Fibroblast of the aortic adventitia (primary cell): ENCODE measurements at places on chromosomes 4 and X. TPM values are rescaled to one million over a fixed set of nuclear protein-coding genes. Genes with fewer than 3 reads are reported as not detected.
A peak's percentile ranks its signal among the peaks of the same experiment; 100 is the strongest.

GRCh38 chr4:27350161-27350560 lies 489.5 kb downstream of the STIM2 start:
- DNase-seq = peak; percentile 52

SUPT20HL2 gene
- total RNA-seq = not detected in 2 replicates

DNA sequence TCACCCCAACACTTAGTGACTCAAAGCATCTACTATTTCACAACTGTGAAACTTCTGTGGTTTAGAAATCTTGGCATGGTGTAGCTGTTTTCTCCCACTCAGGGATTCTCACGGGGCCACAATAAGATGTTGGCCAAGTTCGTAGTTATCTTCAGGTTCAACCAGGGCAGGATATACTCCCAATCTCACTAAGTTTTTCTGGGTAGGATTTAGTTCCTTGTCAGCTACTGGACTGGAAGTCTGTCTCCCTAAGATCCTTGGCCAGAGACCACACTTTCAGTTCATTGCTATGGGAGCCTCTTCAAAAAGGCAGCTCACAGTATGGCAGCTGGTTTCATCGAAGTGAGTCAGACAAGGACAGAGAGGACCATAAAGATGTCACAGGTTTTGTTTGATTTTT lies 111.7 kb upstream of the PDHA2 start:
- DNase-seq = peak; percentile 15

- no peak for DNase-seq
These were observed 85.0 kb downstream of the FAM193A start for GRCh38 chr4:2621419-2621818.

SLC6A8 gene
- 5.6 and 8.8 TPM in 2 replicates for total RNA-seq

GRCh38 chrX:11960031-11960430 lies 178.2 kb upstream of the FRMPD4 start:
- no peak for DNase-seq

RAB33A gene
- 3.0 TPM in 1 of 2 replicates, not detected in the other for total RNA-seq

DNA sequence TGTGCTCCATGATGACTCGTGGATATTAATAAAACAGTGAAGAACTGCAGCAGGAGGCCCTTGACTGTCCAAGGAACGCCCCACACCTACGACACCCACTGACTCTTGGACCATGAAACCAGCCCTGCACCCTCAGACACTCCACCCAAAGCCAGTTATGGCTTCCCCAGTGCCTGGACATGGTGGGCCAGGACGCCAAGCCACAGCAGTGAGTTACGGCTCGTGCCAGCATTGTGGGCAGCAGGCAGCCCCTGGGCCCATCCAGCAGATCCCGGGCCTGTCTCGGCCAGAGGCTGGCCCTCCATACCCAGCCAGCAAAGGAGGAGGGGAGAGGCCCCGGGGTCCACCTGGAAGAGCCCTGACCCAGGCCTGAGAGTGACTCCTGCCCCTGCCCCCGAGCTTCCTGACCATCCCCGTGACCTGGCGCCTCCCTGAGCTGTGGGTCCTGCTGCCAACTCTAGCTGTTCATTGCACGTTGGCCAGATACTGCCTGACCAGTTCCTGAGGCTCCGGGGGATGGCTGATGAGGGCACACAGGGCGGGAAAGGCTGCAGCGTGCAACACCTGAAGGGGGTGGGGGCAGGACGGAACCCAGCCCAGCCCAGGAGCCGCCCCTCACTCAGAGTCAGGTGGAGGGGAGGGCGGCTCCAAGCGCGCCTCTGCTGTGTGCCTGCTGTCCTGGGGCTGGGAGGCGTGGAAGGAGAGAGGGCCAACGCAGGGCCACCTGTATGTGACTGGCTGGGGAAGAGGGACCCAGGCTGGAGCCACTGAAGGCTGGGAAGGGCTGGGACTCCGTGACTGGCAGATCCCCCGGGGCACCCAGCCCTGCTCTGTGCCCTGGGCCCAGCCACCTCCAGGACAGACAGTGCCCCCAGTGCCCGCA lies 739 bp downstream of the SLC49A3 start:
- DNase-seq = no peak

- no peak for DNase-seq
These were observed 1.2 kb downstream of the DRP2 start for GRCh38 chrX:101220662-101221260.

GRCh38 chr4:129821073-129821472 lies 725.1 kb downstream of the C4orf33 start:
- no peak for DNase-seq

DNA sequence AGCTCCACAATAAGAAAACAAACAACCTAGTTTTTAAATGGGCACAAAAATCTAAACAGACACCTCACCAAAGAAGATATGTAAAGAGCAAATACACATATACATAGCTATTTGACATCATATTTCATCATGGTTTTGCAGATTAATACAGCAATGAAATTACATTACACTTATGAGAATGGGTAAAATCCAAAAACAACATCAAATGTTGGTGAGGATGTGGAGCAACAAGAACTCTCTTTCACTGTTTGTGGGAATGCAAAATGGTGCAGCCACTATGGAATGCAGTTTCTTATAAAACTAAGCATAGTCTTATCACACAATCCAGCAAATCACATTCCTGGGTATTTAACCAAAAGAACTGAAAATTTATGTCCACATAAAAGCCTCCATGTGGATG lies 25.0 kb downstream of the TLR6 start:
- DNase-seq = peak; percentile 21

DNA sequence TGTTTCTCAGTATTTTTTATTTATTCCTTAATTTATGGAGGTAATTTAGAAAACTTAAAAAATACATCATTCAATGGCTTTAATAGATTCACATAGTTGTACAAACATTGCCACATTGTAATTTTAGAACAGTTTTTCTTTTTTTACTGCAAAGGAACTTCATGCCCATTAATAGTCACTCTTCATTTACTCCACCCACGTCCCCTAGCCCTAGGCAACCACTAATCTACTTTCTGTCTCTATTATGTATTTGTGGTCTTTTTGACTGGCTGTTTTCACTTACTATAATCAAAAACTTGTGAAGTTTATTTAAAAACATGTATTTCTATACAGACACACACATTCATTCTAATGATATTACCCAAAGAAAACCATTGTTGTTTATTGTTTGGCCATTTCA lies 664.8 kb downstream of the GRID2 start:
- DNase-seq = no peak

- no peak for DNase-seq
These were observed 307.6 kb downstream of the LDB2 start for GRCh38 chr4:16590797-16591196.

TEX11 gene
- total RNA-seq = not detected in 2 replicates

DNA sequence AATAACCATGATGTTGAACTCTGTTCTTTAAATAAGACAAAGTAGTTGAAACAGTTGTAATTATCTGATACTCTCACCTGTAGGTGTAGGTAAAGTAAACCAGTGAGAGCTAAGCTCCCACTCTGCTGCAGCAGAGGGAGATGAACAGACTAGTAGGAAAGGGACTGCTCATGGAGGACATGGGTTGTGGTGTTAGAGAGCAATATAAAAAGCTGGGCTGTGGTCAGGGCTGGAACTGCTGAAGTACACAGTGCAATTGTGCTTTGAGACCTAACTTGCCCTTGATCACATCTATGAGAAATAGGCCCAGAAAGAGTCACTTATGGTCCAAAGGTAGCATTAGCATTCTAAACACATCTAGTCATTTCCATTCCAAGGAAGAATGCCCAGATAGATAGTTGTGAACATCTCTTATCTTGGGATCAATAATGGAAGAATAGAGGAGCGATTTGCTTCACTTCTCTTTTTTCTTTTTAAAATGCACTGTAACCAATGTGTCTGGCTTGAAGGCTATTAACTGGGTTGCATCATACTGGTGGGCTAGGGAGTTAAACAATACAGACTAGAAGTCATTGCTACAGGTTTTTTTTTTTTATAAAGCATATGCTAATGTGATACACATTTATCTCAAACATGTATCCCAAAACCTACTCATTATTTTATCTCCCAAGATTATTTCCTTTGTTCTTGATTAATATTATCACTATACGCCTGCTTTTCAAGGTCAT lies 251.3 kb upstream of the CENPE start:
- no peak for DNase-seq

- DNase-seq = peak; percentile 66
These were observed 30.0 kb downstream of the PAPSS1 start for GRCh38 chr4:107689912-107690587.

MAGEA11 gene
- total RNA-seq = not detected in 2 replicates

- DNase-seq = no peak
These were observed 41.1 kb upstream of the AFF2 start for GRCh38 chrX:148459343-148459742.

- no peak for DNase-seq
These were observed 69.0 kb downstream of the GLRA2 start for GRCh38 chrX:14598330-14598729.

DNA sequence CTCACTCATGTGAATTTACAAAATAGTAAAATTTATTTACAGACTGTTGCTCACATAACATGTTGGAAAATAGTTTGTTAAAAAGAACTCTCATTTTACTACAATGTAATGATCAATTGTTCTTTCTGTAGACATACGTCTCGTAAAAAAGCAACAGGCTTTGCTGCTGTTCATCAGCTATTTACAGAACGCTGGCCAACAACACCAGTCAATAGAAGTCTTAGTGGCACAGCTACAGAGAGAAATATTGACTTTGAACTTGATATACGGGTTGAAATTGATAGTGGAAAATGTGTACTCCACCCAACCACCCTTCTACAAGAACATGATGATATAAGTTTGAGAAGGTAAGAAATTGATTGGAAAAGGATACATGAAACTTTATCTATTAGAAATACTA lies 47.6 kb upstream of the ADAD1 start:
- no peak for DNase-seq

DNA sequence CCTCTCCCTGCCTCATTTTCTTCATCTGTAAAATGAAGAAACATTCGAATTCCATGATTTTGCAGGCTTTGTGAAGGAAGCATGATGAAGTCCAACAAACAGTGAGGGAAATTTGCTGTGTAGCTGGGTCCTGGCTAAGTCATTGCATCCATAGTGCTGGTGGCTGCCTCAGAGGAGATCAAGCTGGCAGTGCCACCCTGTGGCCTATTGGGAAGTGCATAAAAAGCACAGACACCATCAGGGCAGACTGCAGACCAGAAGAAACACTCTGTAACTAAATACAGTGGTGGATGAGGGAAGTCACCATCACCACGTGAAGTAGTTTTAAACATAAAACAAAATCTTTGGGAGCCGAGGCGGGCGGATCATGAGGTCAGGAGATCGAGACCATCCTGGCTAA lies 40.7 kb upstream of the DDX3X start:
- no peak for DNase-seq

GRCh38 chrX:109797311-109797975 lies 64.4 kb upstream of the ACSL4 start:
- DNase-seq = peak; percentile 47

DNA sequence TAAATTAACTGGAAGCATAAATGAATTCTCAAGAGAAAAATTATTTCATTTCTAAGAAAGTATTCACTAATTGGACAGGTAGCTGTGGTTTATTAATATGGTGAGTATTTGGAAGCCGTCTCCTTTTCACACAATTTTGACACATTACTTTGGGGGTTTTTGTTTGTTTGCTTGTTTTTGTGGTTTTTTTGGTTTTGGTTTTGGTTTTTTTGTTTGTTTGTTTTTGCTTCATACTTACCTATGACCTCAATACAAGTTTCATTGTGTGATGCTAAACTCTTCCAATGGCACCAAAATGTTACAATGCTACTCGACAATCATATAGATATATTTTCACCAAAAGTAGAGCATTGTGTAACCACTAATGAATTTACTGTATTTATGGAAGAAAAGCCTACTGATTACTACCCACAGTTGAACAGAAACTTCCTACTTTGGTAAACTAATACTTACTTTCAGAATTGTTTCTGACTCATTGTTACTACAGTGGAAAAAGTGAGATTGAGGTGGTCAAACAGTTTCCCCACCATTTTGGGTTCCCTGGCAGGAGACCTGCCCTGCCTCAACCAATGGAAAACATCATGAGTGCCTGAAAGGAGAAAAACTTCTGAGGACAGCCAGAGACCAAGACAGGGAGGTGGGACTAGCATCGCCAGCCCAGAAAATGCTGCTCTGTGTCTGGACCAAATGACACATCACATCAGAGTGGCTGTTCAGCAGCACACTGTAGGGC lies 443.1 kb downstream of the HNRNPD start:
- no peak for DNase-seq

FGF5 gene
- 0.98 and 55.9 TPM in 2 replicates for total RNA-seq

- no peak for DNase-seq
These were observed 144.8 kb downstream of the PAPSS1 start for GRCh38 chr4:107575243-107575642.

CXCL1 gene
- 1.3 and 5.2 TPM in 2 replicates for total RNA-seq

SOX3 gene
- not detected in 2 replicates for total RNA-seq

- peak; percentile 6 for DNase-seq
These were observed 60.2 kb upstream of the MSN start for GRCh38 chrX:65607070-65607742.

DNA sequence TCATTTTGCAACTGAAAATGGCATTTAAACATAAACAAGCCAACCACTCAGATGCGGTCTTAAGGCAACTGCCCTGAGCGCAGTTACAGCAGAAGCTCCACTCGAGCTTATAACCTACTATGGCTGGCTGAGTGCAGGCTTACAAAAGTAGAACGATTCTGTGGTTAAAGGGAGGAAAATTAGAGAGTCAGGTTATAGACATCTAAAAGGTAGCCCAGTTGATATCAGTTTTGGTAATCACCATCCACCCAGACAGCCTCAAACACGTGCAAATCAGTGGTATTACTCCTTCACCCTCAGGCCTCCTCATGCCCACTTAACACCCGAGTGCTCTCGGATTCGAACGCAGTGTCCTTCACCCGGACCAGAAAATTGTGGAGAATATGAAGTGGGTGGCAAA lies 3.1 kb downstream of the LEF1 start:
- DNase-seq = no peak

DNA sequence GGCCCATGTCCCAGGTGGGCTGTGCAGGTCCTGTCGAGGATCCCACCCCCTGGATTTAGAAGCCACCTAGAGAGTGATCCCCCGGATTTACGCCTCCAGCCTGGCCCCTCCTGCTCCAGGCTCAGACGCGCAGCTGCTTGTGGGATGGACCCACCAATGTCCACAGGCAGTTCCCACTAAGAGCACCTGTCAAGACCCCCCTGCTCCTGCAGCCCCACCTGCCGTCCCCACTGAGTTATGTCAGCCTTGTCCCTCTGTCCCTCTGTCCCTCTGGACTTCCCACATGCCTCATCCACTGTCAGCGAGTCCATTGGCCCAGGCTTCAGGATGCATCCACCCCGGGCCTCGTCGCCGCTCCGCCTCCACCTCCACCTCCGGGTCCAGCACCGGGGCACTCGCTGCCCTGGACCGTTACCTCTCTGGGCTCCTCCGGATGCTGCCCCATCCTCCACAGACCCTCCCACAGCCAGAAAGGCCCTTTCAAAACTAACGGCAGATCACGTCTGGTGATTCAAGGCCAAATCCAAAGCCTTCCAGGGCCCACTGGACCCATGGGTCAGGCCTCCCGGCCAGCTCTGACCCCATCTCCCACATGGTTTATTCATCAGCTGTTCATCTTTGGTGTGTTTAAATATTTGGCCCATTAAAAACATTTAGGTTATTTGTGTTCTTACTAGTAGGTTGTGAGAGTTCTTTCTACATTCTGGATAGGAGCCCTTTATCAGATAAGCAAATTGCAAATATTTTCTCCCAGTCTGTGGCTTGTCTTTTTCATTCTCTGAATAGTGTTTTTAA lies 28.3 kb downstream of the HTRA3 start:
- peak; percentile 32 for DNase-seq
